ENCODE measurements at places on chromosomes 6 and 20.

DNA sequence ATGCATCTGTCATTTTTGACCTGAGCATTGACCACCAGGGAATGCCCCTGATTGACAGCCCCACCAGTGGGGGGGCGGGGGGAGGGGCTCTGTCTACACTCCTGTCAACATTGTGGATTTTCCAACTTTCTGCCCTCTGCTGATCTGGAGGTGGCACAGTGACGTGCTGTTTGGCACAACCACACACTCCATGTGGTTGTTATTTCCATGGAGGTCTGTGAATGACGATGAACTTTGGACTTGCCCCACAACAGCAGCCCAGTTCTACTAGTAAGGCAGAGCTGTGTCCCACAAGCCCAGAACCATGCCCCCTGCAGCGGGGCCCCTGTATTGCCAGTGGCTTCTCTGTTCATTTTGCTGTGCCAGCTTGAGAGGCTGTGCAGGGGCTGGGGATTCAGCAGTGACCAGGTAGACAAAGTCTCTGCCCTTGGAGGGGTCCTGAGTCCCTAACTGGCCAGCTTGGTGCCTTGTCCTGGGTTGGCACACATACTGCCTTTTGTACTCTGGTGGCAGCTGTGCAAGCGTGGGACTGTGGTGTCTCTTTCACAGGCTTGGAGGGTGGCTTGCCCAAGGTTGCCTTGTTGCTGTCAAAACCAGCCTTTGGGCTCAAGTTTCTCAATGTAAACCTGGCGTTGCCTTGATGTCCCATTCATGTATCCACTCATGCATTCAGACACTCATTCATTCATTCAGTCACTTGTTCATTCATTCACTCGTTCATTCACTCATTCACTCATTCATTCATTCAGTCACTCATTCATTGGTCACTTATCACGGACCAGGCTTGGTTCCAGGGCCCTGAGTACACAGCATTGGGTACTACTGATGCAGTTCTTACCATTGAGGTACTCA is 108.5 kb downstream of the SYCP2 start:
- DNase-seq = no peak

DNA sequence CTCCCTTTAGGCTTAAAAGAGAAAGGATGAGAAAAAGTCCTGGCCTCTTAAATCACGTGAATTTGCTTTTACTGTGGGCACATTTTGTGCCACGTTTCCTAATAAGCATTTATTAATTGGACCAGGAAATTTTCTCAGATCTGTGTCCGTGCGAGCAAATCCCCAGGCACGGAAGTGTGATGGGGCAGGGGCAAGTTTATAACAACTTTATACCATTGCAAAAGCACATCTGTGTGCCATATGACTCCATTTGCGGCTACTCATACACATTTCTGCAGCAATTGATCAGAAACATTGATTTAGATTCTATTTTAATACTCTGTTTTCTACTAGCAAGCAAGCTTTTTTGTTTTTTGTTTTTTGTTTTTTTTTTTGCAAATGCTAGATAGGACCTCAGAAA is 373.2 kb downstream of the TAF4 start:
- no peak for DNase-seq

DNA sequence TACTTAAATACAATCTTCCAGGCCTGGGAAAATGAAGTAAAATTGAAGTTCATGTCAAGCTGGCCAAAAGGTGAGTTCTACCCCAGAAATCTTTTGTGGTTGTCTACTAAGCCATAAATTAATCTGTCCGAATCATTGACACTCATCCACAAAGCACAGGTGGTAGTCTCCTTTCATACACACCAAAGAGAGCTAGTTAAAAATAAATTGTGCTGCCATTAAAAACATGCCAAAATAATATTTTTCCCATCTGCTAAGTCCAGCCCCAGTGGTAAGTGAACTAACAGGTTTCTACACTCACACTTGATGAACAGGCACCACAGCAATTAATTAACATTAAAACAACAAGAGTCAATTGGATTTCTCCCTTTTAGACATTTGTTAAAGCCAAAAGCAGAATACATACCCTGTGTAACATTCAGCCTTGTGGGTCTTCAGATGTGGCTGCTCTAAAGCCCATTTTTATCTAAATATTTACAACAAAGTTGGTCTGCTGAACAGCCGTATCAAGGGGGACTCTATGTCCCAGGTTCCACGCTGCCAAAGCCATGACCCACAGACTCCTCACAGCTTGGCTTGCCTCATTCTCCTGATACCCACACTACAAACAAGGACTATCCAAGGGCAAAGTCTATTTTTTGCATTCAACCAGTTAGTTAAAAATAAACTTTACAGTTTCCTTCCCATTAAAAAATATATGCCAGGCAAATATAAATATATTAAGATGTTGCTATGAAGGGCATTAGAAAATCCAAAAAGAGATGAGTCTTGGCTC is 490.4 kb downstream of the BMP2 start:
- no peak for DNase-seq

DNA sequence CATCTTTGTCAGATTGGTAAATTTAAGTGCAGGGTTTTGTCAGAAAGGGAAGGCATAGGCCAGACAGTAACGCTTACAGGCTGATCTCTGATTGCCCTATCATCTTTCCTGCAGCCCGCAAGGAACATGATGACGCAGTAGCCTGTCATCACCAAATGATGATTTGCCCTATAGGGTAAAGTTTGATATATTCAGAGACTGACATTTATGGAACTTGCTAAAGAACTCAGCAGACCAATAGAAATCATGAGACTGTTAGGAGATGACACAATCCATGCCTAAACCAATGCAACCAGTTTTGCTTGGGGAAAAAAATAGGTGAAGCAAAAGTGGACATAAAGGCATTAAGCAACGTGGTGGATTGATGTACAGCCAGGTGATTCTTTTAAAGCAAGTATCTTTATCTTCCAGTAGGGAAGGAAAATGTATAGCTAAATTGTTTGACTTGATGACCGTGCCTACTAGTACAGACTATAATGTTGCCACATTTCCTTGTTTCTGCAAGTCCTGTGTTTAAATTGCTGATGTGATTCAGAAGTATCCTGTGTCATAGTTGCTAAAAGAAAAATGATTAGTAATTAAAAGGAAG is 2.4 kb downstream of the NUS1 start:
- DNase-seq = peak; percentile 87

DNA sequence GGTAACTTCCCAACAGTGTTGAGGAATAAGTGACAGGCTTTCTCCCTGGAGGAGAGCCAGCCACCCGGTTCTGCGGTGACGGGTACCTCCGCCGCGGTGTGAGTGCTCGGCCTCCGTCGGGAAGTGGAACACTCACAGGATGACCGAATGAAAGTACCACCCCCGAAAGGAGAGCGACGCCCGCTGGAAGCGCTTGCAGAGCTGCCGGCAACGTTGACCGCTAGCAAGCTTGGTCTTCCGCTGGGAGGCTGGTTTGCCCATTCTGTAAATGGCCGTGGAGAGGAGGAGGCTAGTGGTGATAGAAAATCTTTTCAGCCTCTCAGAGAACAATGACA is 614 bp upstream of the TMEM242 start:
- peak; percentile 86 for DNase-seq

- DNase-seq = no peak
These were observed 26.2 kb upstream of the HDAC2 start for GRCh38 chr6:113997116-113997515.

GRCh38 chr6:44036699-44037101 is 90.6 kb downstream of the MRPL14 start:
- DNase-seq = peak; percentile 64

DNA sequence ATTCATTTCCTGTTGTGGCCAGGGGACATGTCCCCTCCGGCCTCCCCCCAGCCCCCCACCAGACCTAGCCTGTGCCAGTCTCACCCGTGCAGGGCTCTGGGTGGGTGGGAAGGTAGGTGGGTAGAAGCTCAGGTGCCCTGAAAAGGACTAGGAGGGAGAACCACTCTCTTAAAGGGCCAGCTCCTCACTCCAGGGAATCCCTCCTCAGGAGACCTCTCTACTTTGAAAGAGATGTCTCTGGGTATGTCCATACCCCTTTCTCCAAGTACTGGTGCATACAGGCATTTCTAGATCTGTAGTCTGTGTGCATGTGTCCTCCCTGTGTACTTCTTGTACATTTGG is 60.8 kb upstream of the EPB41L1 start:
- no peak for DNase-seq

DNA sequence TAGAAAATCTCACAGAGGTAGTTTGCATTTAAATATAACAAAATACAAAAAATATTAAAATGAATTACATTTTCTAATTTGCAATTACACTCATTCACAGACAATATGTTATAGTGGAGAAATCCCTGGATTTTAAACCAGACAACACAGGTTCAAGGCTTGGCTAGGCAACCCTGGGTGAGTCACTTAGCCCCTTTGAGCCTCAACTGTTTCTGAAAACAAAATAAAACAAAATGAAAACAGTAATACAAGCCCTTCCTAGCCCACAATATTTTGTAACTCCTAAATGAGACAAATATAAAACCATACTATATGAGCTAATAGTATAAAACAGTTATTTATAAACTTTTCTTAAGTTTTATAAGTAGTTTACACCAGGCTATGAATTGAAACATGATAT is 41.0 kb downstream of the UQCC1 start:
- DNase-seq = no peak

GRCh38 chr6:168737481-168737880 is 296.5 kb downstream of the SMOC2 start:
- no peak for DNase-seq

- no peak for DNase-seq
These were observed 8.0 kb upstream of the FAM83D start for GRCh38 chr20:38918172-38918571.

- DNase-seq = no peak
These were observed 83.7 kb downstream of the ELOVL5 start for GRCh38 chr6:53264915-53265607.

- DNase-seq = no peak
These were observed 633.5 kb downstream of the RFPL4B start for GRCh38 chr6:112980676-112981075.

DNA sequence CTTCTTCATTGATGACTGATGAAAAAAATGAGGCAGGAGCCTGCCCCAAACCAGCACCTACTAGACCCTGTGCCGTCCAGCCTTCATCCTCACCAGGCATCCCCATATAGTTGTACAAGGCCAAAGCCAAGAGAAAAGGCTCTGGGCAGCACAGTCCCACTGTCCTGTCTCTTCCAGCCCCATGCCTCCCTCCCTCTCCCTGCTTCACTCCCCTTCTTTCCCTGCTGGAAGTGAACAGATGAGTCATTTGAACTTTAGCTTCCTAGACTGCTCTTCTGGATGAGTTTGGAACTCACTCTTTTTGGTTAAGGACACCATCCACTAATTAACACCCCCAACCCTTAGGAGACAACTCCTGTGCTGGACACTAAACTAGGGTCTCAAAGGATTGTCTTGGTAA is 235.2 kb downstream of the LRFN2 start:
- no peak for DNase-seq

DNA sequence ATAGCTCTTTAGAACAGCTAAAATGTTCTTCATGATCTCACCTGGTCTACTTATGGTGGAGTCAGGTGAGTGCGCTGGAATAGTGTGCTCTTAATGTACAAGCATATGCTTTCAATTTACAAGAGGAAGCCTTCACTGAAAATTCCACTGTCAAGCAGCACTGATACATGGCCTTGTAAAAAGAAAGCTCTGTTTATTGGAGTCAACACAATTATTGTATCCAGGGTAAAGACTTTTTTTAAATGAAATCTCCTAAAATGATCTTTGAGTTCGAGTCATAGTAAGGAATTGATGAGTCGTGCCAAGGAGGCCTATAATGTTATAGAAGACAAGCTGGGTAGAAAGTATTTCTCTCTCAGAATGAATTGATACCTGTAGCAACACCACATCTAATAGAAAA is 41.6 kb upstream of the CARMIL1 start:
- no peak for DNase-seq

GRCh38 chr6:70304616-70305015 is 1.7 kb upstream of the COL9A1 start:
- no peak for DNase-seq

DNA sequence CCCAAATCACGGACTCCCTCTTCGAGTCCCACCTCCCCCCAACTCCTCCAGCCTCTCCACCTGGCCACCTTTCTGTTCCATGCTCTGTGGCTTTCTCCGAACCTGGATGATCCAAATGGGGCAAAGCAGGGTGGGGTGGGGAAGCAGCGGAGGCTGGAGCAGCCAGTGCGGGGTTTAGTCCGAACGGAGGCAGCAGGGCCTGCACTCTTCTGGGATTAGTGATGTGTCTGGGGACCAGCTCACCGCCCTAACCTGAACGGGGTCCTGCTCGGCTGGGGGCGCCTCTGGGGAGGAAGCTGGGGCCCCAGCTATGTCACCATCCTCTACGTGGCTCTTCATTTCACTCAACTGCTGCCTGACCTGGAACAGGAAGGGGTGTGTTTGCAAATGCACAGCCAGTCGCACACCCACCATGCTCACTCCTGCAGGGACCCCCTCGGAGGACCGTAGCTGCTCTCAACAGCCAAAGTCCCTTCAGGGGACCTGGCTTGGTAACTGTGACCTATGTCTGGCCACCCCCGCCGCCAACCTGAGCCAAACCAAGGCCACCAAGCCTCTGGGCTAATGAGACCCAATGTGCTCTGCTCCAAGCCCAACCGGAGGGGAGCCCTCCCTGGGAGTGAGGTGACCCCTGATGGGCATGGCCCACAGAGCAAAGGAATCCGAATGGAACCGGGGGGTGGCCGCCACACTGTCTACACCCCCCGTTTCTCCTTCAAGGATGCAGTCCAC is 46.8 kb downstream of the DSTN start:
- DNase-seq = no peak

- DNase-seq = no peak
These were observed 91.2 kb downstream of the LCA5 start for GRCh38 chr6:79446006-79446405.

GRCh38 chr6:151690303-151690702 is 117.2 kb upstream of the ESR1 start:
- DNase-seq = peak; percentile 82

DNA sequence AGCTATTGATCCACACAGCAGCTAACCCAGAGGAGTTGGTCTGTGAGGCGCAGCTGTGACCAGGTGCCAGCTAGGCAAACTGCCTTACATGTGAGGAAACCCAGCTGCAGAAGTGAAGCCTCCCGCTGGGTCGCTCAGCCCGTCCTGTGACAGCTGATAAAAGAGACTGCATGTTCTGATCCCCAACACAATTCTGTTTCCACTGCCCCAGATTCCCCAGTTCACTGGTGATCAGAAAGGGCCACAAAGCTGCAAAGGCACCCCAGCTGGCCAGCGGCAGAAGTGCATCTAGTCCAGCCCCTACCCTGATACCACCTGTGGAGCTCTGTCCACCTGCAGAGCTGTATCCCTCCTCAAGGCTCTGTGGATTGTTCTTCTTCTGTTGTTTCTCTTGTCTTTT is 64.5 kb downstream of the CTNNBL1 start:
- no peak for DNase-seq

GRCh38 chr6:55182016-55182650 is 7.8 kb downstream of the HCRTR2 start:
- peak; percentile 3 for DNase-seq

GRCh38 chr6:44061375-44062104 is 65.7 kb downstream of the MRPL14 start:
- DNase-seq = peak; percentile 55

Measured in suppressor macrophage (primary cell).